ENCODE measurements at places on chromosomes 13 and 19. TPM values are rescaled to one million over a fixed set of nuclear protein-coding genes. Genes with fewer than 3 reads are reported as not detected.
A peak's percentile ranks its signal among the peaks of the same experiment; 100 is the strongest.

Gene ZNF583
- 4.0 TPM for total RNA-seq

Gene FXYD7
- total RNA-seq: not detected

Gene ZNF880
- 18.6 TPM for total RNA-seq

DNA sequence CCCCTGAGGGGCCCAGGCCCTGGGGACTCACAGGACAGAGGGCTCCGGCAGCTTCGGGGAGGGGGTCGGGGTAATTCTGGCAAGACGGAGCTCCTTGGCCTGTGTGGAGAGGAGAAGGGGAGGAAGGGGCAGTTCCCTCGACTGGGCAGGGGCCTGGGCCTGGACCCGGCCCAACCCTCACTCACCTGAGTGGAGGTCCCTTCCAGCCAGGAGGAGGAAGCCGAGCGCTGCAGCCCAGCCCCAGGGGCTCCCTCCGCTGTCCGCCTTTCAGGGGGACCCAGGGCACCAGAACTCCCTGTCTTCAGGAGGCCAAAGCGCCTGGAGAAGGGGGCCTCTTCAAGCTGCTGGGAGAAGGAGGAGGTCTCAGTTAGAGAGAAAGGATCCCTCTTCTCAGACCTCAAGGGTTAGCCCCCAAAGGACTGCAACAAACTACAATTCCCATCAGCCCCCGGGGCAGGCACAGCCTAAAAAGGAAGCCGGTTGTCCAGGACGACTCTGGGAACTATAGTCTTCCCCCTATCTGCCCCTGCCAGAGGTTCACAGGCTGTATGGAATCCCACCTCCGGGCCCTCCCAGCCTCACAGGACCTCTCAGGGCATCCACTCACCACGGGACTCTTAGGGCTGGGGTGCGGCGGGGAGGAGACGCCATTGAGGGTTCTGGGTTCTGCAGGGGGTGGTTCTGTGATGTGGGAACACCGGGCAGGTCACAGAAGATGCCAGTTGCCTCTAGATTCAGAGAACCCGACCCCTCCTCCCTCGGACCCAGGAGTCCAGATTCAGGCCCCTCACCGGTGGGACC is 19.8 kb downstream of the EPS8L1 start:
- peak; percentile 36 for DNase-seq

GRCh38 chr13:99218969-99219368 is 18.3 kb downstream of the UBAC2 start:
- DNase-seq: no peak

GRCh38 chr19:2345794-2346663 is 14.0 kb upstream of the TMPRSS9 start:
- no peak for DNase-seq

DNA sequence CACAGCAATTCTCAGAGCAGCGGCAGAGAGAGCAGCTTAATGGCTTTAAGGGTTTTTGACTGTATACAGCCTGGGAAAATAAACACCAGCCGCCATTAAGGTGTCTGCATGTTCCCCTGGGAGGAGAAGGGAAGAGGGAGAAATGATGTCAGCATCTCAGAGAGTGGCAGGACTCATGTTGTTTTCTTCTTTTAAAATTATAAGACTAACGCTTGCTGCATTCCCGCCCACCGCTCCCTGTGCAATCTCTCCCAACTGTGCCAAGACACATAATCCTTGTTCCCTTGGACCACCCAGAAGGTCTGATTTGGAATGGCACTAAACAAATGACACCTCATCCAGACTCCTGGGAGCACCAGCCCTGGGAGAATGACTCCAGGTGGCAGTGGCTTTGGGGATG is 27.7 kb upstream of the FAM216B start:
- DNase-seq: peak; percentile 57
